Effector memory CD4-positive, alpha-beta T cell (primary cell): ENCODE measurements at places on chromosomes 3 and 15.

- no peak for DNase-seq
Observed at GRCh38 chr3:66527246-66527645, 26.4 kb upstream of the LRIG1 start.

DNA sequence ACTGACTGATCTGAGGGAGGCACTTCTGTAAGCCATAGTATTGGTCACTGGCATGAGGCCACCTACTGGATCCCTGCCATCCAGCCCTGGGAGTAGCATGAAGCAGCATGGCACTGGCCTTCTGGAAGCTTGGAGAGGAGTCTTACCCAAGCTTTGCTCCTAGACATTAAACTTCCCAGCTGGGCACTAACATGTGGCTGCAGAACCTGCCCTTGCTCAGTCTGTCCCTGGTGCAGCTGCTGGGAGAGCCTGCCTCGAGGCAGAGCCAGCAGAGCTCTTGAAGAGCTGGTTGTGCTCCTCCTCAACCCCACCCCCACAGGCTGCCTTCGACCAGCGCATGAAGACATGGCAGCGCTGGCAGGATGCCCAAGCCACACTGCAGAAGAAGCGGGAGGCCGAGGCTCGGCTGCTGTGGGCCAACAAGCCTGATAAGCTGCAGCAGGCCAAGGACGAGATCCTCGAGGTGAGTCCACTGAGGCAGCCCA lies 17.1 kb upstream of the SNX22 start:
- no peak for DNase-seq

- DNase-seq, result no peak
Observed at GRCh38 chr15:79058260-79058850, 32.2 kb downstream of the RASGRF1 start.

GRCh38 chr15:48253172-48253571 lies 47.1 kb downstream of the SLC12A1 start:
- no peak for DNase-seq

- no peak for DNase-seq
Observed at GRCh38 chr15:80015156-80015555, 44.2 kb upstream of the BCL2A1 start.
